ENCODE measurements at places on chromosomes 4 and X. TPM values are rescaled to one million over a fixed set of nuclear protein-coding genes. Genes with fewer than 3 reads are reported as not detected.

The MAOB gene
- total RNA-seq = 1.5 TPM

The ZDHHC15 gene
- 6.3 TPM for total RNA-seq

The CHRDL1 gene
- 15.5 TPM for total RNA-seq

The TRIM75 gene
- total RNA-seq = not detected

The NDP gene
- total RNA-seq = 2.5 TPM

The DMRTC1 gene
- not detected for total RNA-seq

The PYURF gene
- total RNA-seq = 87.1 TPM

The PSAPL1 gene
- 0.06 TPM for total RNA-seq

The EIF4E gene
- total RNA-seq = 340 TPM

The TET2 gene
- total RNA-seq = 12.1 TPM

The RTL5 gene
- 1.9 TPM for total RNA-seq

The SASH3 gene
- not detected for total RNA-seq

The RAB33A gene
- 5.1 TPM for total RNA-seq

The EXOC1L gene
- not detected for total RNA-seq

The UGT2B17 gene
- not detected for total RNA-seq

The CDS1 gene
- total RNA-seq = 3.5 TPM

The TMPRSS11B gene
- total RNA-seq = not detected

The CT45A3 gene
- not detected for total RNA-seq

The PAPSS1 gene
- 106 TPM for total RNA-seq

The NAP1L2 gene
- 22.6 TPM for total RNA-seq

The SLC16A2 gene
- 12.6 TPM for total RNA-seq

The ERAS gene
- total RNA-seq = 0.50 TPM

The SLC25A43 gene
- total RNA-seq = 2.3 TPM

The PGAM4 gene
- total RNA-seq = not detected

The BMX gene
- total RNA-seq = not detected

Measured in neural progenitor cell (in vitro differentiated cells).